ENCODE measurements at places on chromosomes 4 and X.

DNA sequence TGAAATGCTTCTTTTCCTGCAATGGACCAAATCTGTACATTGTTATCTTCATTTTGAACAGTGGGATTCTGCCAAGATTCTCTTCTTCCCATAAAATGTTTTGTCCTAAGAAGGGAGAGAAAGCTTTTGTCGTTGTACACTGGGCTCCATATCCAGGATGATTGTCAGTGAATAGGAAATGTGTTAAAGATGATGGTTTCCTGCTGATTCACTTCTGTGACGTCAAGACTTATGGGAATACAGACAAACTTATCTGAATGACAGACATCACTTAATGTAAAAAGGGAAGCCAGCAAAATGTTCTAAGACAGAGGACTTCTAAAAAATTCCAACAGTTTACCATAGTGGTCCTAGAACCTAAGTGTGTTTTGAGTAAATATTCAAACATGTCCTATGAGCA, 53.7 kb upstream of the HPF1 start:
- DNase-seq: no peak

GRCh38 chrX:118569676-118570075, 74.1 kb downstream of the DOCK11 start:
- DNase-seq: no peak

GRCh38 chrX:150842198-150842685, 56.2 kb downstream of the CD99L2 start:
- no peak for DNase-seq

DNA sequence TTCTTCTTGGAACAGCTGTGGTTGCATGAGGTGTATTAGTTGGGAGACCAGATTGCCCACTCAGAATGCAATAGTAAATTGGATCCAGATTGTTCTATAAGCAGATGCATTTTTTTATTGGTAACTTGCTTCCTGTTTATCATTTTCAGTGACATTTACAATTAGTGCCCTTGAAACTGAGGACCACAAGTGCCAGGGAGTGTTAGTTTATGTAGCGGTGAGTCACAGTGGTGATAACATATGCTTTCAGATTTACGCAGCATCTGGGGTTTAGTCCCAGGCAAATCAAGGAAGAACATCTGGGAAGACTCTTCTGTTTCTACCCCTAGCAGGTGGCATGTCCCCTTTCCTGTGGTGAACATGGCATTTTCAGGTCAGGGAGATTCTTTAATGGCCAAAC, 24.1 kb downstream of the FRMPD4 start:
- no peak for DNase-seq

GRCh38 chr4:145939856-145940255, 1.2 kb upstream of the ZNF827 start:
- no peak for DNase-seq

- DNase-seq: no peak
Observed at GRCh38 chr4:185878633-185879032, 66.6 kb upstream of the SORBS2 start.

GRCh38 chr4:1903035-1903434, 31.8 kb downstream of the NSD2 start:
- DNase-seq: no peak

- DNase-seq: no peak
Observed at GRCh38 chrX:31366041-31366440, 294.2 kb upstream of the FTHL17 start.

DNA sequence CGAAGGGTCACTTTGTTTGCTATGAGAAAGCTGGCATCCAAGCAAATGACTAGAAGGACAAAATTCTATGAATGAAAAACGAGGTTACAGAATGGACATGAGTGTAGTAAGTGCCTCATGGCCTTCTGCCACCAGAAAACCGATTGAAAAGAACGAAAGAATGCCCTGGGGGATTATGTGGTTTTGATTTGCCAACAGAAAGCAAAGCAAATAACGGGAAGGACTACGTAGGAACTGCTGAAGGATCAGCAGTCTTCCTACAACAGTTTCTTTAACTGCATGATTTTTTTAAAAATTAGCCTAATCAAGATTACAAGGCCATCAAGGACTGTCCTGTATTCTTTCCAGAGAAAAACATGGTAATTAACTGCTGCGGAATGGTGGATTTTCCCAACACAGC, 50.6 kb downstream of the NRK start:
- DNase-seq: no peak

DNA sequence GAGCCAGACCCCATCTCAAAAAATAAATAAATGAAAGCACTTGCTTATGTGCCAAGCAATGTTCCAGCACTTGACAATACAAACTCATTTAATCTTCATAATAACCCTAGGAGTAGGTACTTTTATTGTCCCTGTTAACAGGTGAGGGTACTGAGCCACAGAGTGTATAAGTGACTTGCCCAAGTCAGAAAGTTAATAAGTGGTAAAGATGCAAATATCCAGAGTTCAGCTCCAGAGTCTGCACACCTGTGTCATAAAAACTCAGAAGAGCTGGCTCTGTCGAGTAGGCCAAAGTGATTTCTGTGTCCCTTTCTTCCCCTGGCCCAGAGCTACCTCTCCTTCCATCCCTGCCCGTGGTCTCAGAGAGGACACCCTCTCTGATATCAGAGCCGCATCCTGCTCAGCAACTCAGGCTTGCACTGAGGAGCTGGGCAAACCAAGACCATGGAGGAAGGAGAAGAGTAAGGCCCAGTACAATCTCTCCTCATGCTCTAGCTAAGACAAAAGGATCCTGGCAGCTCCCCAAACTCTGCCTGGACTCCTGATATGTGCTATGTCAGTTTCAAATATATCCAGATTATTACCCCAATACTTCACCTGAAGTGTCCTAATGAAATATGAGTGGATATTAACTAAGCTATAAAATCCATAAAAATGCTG, 136.3 kb downstream of the HS6ST2 start:
- no peak for DNase-seq

DNA sequence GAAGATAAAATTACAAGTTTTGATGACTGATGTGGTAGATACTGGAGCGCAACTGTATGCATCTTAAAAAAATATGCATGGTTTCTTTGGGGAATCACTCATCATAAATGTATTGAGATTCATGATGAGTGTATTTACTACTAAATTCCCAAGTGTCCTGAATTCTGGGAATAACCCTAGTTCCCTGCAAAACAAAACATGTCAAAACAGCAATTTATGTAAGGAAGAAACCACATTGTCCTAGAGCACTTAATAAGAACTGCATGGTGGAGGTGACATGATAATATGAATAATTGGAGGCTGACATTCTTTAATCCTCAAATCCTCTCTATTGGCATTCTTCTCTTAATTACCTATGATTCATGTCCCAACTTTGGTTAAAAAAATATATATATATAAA, 1804.7 kb downstream of the STIM2 start:
- DNase-seq: no peak

GRCh38 chr4:25667931-25668557, 12.4 kb downstream of the SLC34A2 start:
- DNase-seq: no peak

GRCh38 chrX:131792789-131793462, 230.2 kb upstream of the STK26 start:
- DNase-seq: peak; percentile 53

DNA sequence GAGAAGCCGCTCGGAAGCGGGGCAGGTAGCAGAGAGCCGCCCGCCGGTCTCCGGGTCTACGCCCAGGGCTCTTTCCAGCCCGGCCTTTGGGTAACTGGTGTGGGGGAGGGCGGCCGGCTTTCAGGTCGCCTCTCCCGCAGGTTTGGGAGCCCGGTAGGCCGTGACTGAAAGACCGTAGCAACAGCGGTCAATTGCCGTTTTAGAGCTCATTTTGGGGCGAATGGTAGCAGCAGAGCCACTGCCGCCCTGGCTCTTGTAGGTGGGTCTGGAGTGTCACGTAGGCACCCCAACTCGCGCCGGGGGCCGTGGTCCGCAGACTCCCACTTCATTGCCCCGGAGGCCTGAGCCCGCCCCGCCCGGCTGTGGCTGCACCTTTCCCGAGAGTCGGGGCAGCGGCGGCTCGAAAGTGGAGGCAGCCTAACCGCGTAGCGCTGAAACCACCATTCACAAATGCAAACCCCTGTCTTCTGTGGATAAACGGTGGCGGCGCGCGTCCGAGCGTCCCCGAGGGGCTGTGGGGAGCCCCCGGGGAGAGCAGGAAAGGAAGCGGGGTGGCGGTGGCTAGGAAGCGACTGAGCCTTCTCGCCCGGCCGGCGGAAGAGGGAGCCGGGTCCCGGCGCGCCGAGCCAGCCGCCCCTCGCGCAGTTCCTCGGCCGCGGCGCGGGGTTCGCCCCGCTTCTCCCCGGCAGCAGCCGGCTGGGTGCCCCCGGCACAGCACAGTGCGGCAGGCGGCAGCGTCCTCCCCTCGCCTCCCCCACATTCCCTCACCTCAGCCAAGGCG, 2185.1 kb upstream of the TENM3 start:
- peak; percentile 50 for DNase-seq

DNA sequence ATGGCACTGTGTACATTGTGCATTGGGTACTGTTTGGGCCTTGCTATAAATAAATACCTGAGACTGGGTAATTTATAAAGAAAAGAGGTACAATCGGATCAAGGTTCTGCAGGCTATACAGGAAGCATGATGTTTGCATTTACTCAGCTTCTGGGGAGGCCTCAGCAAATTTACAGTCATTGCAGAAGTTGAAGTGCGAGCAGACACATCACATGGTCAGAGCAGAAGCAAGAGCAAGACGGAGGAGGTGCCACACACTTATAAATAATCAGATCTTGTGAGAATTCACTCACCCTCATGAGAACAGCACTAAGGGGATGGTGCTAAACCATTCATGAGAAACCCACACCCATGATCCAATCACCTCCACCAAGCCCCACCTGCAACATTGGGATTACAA, 505.0 kb downstream of the ARAP2 start:
- DNase-seq: no peak

DNA sequence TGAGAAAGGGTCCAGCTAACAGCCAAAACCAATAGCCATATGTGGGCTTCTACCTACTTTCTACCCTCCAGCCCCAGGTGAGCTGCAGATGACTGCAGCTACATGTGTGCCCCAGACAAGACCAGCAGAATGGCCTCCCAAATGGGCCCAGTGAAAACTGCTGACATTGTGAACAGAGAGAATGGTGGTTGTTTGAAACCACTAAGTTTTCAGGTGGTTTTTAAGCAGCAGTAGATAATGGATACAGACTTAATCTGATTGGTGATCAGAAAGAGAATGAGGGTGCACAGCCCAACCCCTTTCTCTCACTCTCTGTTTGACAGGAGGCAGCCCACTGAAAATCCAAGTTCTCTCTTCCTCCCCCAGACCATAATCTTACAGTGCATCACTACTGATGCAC, 42.5 kb upstream of the BBS12 start:
- peak; percentile 45 for DNase-seq

DNA sequence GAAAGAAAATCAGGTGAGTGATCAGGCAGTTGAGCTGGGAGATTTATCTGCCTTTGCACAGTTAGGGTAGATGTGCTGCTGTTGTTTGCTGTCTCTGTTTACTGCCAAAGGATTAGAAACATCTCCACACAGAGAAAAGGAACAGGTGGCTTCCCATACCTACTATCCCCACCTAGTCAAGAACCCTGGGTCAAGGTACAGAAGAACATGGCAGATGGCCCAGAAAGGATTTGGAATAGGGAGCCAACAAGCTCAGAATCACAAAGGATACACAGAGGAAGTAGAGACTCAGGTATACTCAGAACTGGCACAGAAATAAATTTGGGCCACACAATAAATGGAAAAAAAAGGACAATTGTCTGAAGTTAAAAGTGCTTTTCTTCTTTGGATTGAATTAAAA, 64.3 kb downstream of the TIGD2 start:
- no peak for DNase-seq

DNA sequence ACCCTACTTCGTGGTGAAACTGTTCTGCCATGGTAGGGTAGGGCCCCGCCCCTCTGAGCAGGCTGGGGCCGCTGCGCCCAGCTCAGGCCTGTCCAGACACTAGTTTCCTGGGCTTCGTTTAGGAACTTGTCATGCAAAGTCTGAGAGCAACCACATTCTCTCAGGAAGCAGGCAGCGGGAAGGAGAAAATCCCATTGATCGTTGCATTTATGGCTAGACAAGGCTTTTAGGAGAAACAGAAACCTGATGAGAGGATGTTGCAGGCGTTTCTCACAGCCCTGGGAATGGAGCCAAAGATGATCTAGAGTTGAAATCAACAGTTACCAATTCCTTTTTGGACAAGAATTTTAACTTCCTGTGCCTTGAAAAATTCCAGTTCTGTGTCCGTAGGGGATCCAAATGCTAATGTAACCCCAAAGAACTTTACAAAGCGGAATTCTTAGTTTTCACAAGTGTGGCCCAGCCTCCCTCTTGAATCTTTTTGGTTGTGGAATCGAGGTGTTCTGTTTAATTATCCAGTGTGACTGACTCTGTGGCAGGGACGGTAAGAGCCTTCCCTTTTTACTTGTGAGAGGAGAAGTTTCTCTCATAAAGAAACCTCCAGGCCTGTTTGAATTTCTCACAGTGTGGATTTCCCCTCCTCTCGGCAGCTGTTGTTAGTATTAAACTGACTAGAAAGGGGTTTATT, 4.5 kb upstream of the CXCL9 start:
- DNase-seq: peak; percentile 77

DNA sequence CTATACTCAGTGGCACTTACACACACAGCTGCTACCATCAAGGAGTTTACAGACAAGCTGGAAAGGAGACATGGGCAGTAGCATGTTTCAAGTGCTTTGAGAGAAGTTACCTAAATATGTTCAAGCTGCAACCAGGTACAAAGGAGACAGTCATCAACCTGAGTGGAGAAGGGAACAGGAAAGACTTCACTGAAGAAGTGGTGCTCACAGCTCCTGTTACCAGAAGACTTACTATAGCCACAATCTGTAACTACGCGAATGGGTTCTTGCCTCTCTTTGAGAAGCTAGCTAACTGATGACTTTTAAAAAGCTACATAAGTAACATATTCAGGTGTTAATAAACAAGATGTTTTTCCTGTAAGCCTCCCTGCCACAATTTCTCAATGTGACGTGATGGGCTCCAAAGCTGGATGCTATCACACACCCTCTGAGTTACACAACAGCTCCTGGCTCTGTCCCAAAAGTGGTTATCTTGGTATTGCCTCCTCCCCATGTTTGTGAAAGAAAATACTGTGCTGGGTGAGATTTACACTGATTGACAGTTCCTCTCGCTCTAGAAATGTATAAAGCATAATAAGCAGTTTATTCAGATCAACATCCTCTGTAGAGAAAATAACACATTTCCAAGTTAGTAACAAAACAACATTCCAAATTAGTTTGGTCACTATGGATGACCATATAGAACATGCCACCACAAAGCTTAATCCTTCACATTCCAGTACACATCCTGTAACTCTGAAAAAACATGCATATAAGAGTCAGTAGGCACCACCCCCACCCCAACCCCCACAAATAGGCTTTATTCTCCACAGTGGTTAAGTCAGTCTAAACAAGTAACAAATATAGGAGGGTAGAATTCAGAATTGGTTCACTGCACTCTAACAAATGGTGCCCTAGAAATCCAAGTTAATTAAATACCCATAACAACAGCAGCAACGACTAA, 81.8 kb downstream of the FRYL start:
- DNase-seq: no peak

Data from GM13977 (cell line).